ENCODE measurements at places on chromosomes 7 and 10. TPM values are rescaled to one million over a fixed set of nuclear protein-coding genes. Genes with fewer than 3 reads are reported as not detected.

Gene ACSL5
- total RNA-seq, result 9.4 TPM

Gene EFCAB10
- total RNA-seq, result not detected

- H3K4me1 ChIP-seq, result no peaks in the 10 kb centered on the region
- no peaks in the 10 kb centered on the region for H3K36me3 ChIP-seq
- H3K27me3 ChIP-seq, result no peaks in the 10 kb centered on the region
- H3K4me3 ChIP-seq, result no peak overlapping the region
Observed at GRCh38 chr7:99707096-99707495, 27.3 kb upstream of the CYP3A5 start.

GRCh38 chr10:51699145-51699474 is 285 bp downstream of the CSTF2T start:
- H3K27ac ChIP-seq, result peak overlapping the region; percentile 94
- peaks cover 7% of the 10 kb centered on the region for H3K36me3 ChIP-seq
- H3K27me3 ChIP-seq, result no peaks in the 10 kb centered on the region
- no peak for DNase-seq
- peak overlapping the region; percentile 66 for H3K4me3 ChIP-seq
- peaks cover 57% of the 10 kb centered on the region for H3K4me1 ChIP-seq

- H3K4me1 ChIP-seq, result peaks cover 32% of the 10 kb centered on the region
- H3K4me3 ChIP-seq, result no peak overlapping the region
- DNase-seq, result no peak
- peak overlapping the region; percentile 78 for H3K27ac ChIP-seq
- no peaks in the 10 kb centered on the region for H3K27me3 ChIP-seq
- no peaks in the 10 kb centered on the region for H3K36me3 ChIP-seq
Observed at GRCh38 chr10:113957013-113957412, 86.7 kb upstream of the ADRB1 start.

- no peaks in the 10 kb centered on the region for H3K36me3 ChIP-seq
- peaks cover 10% of the 10 kb centered on the region for H3K4me1 ChIP-seq
- H3K27me3 ChIP-seq, result no peaks in the 10 kb centered on the region
- no peak for DNase-seq
- H3K27ac ChIP-seq, result no peak overlapping the region
Observed at GRCh38 chr7:139034336-139034735, 1.5 kb downstream of the ZC3HAV1L start.

GRCh38 chr10:111303887-111304286 is 227.1 kb downstream of the ADRA2A start:
- no peaks in the 10 kb centered on the region for H3K27me3 ChIP-seq
- no peaks in the 10 kb centered on the region for H3K4me1 ChIP-seq
- no peak overlapping the region for H3K27ac ChIP-seq
- no peaks in the 10 kb centered on the region for H3K36me3 ChIP-seq

DNA sequence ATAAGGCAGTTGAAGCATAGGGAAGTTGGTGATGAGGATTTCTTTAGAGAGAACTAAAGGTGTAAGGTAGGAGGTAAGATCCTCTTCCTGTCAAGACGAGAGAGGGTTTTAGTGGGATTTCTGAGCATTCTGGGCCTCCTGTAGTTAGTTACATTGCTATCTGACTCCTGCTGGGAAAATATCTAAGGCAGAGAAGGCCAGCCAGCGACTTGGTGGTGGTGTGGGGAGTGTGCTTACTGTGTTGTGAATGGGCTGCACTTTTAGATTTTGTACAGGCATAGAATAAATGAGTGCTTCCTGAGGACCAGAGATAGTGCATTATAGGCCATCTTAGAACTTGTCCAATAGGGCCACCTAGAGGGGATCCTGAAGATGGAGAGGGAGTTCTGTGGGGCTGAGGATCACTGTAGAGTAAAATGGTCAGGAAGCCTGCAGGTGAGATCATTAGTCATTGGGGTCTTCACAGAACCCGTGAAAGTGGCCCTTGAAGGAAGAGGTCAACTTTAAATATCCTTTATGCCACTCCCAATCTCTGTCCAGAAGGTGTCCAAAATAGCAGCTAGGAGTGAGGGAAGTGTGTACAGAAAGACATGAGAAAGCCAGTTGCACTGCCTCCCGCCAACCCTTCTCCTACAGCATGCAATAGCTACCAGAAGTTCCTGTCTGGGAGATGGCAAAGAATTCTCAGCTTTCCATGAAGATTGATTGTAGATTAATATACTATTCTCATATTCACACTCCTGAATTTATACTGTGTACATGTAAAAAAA is 266.6 kb downstream of the POLR1F start:
- H3K4me1 ChIP-seq, result no peaks in the 10 kb centered on the region
- H3K27me3 ChIP-seq, result no peaks in the 10 kb centered on the region
- no peaks in the 10 kb centered on the region for H3K36me3 ChIP-seq

GRCh38 chr10:116240157-116240950 is 32.7 kb downstream of the GFRA1 start:
- H3K27me3 ChIP-seq, result no peaks in the 10 kb centered on the region
- peaks cover 10% of the 10 kb centered on the region for H3K4me1 ChIP-seq
- DNase-seq, result no peak
- no peak overlapping the region for H3K27ac ChIP-seq
- no peak overlapping the region for H3K4me3 ChIP-seq
- no peaks in the 10 kb centered on the region for H3K36me3 ChIP-seq

GRCh38 chr7:139909379-139910050 is 80.5 kb downstream of the TBXAS1 start:
- H3K4me3 ChIP-seq, result no peak overlapping the region
- DNase-seq, result no peak
- H3K27me3 ChIP-seq, result no peaks in the 10 kb centered on the region
- H3K36me3 ChIP-seq, result no peaks in the 10 kb centered on the region
- H3K27ac ChIP-seq, result no peak overlapping the region

GRCh38 chr10:98414578-98414931 is 427 bp downstream of the PYROXD2 start:
- peaks cover 29% of the 10 kb centered on the region for H3K36me3 ChIP-seq
- no peak for DNase-seq
- no peaks in the 10 kb centered on the region for H3K27me3 ChIP-seq
- H3K4me1 ChIP-seq, result no peaks in the 10 kb centered on the region

DNA sequence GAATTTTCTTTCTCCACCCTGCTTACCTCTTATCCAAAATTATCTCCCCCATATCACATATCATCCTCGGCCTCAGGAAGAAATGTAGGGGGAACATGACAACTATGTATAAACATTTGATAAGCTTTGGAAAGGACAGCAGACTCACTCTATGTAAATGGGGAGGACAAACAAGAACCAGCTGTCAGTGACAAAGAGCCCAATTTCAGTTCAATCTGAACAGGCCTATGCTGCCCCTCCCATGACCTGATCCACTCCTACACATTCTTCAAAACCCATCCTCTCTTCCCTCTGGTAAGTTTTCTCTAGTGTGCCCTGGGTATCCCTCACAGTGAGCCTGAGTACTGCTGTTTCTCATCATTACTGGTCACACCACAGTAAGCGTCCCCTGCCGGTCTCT is 20.8 kb downstream of the FZD9 start:
- no peak overlapping the region for H3K27ac ChIP-seq
- no peaks in the 10 kb centered on the region for H3K27me3 ChIP-seq
- H3K4me3 ChIP-seq, result no peak overlapping the region
- no peak for DNase-seq

Data from sigmoid colon (tissue), 7 donors.